Right renal pelvis (tissue), 4 donors: ENCODE measurements at places on chromosomes 1 and 21. TPM values are rescaled to one million over a fixed set of nuclear protein-coding genes. Genes with fewer than 3 reads are reported as not detected.

The ECM1 gene
- 14.7 TPM for polyA plus RNA-seq

The BARHL2 gene
- not detected for polyA plus RNA-seq

The GBP7 gene
- not detected for polyA plus RNA-seq

The NGF gene
- 2.2 TPM for polyA plus RNA-seq

The OR10J1 gene
- polyA plus RNA-seq = not detected

The TNFRSF9 gene
- 0.34 TPM for polyA plus RNA-seq

The FAM72D gene
- polyA plus RNA-seq = 2.3 TPM

The C1orf226 gene
- 18.3 TPM for polyA plus RNA-seq

The SLAMF8 gene
- 0.70 TPM for polyA plus RNA-seq

The RBBP5 gene
- 21.3 TPM for polyA plus RNA-seq

The C1orf56 gene
- 13.4 TPM for polyA plus RNA-seq

The BEND5 gene
- 22.7 TPM for polyA plus RNA-seq

The DIO1 gene
- 9.6 TPM for polyA plus RNA-seq

The RBM11 gene
- polyA plus RNA-seq = 4.0 TPM

The TRIM63 gene
- polyA plus RNA-seq = 0.71 TPM

The GBP4 gene
- 9.9 TPM for polyA plus RNA-seq

The SLAMF7 gene
- polyA plus RNA-seq = 0.32 TPM

The S100A12 gene
- polyA plus RNA-seq = 2.3 TPM

The NEK2 gene
- 20.3 TPM for polyA plus RNA-seq

The TNFRSF18 gene
- 0.29 TPM for polyA plus RNA-seq

The CR2 gene
- polyA plus RNA-seq = 1.6 TPM

The KLF17 gene
- polyA plus RNA-seq = not detected

The PMF1 gene
- 87.8 TPM for polyA plus RNA-seq

The KRTAP20-3 gene
- polyA plus RNA-seq = not detected

The PADI3 gene
- 0.10 TPM for polyA plus RNA-seq

The CFHR3 gene
- 1.2 TPM for polyA plus RNA-seq

The TCEANC2 gene
- polyA plus RNA-seq = 11.2 TPM

The POMGNT1 gene
- polyA plus RNA-seq = 80.1 TPM

The ADGRL4 gene
- 19.0 TPM for polyA plus RNA-seq

The CAPN9 gene
- 2.5 TPM for polyA plus RNA-seq

The PLA2G2D gene
- not detected for polyA plus RNA-seq

The ZNF670 gene
- 7.7 TPM for polyA plus RNA-seq

The HSF2BP gene
- 2.2 TPM for polyA plus RNA-seq

The RHCE gene
- polyA plus RNA-seq = 0.90 TPM

The TTC22 gene
- 6.8 TPM for polyA plus RNA-seq

The TACSTD2 gene
- polyA plus RNA-seq = 43.7 TPM

The CGN gene
- polyA plus RNA-seq = 37.5 TPM

The S100A8 gene
- 12.9 TPM for polyA plus RNA-seq

The GCSAML gene
- 0.66 TPM for polyA plus RNA-seq

The DDX59 gene
- 34.8 TPM for polyA plus RNA-seq

The ADAMTS5 gene
- 20.0 TPM for polyA plus RNA-seq

The AIM2 gene
- polyA plus RNA-seq = 0.13 TPM

The KCNE2 gene
- 1.5 TPM for polyA plus RNA-seq

The CELA3A gene
- polyA plus RNA-seq = not detected

The MPL gene
- polyA plus RNA-seq = 0.84 TPM

The SLC35F3 gene
- polyA plus RNA-seq = 0.93 TPM

The SPRR2E gene
- polyA plus RNA-seq = not detected

The FCGR2B gene
- polyA plus RNA-seq = 0.70 TPM

The CRYAA gene
- not detected for polyA plus RNA-seq

The MYBPHL gene
- polyA plus RNA-seq = 0.14 TPM

The PLCH2 gene
- 2.4 TPM for polyA plus RNA-seq

The AQP10 gene
- polyA plus RNA-seq = 0.10 TPM

The AUNIP gene
- 4.0 TPM for polyA plus RNA-seq

The TMOD4 gene
- 0.87 TPM for polyA plus RNA-seq

The MMP23B gene
- 19.1 TPM for polyA plus RNA-seq
